ENCODE measurements at places on chromosomes 12 and 14. TPM values are rescaled to one million over a fixed set of nuclear protein-coding genes. Genes with fewer than 3 reads are reported as not detected.

The LHX5 gene
- total RNA-seq: not detected

The C1S gene
- 52.6 TPM for total RNA-seq

DNA sequence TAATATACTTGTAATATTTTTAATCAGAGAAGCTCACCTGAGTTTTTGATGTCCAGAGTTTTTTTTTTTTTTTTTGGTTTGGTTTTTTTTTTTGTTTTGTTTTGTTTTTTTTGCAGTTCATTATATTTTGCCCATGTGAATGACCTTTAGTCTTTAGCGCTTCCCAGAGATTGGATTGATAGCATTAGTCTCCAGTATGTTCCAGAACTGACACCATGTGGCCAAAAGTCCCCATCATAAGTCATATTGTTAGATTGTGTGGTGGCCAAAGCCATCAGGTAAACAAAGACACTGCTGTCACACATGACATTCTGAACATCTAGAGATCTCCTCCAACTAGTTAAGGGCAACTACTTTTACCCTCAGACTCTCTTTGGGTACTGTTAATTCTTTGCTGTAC lies 272.8 kb upstream of the GARIN2 start:
- no peak for DNase-seq

- DNase-seq: no peak
Measured at GRCh38 chr14:94143239-94143638, 13.8 kb upstream of the IFI27L2 start.

DNA sequence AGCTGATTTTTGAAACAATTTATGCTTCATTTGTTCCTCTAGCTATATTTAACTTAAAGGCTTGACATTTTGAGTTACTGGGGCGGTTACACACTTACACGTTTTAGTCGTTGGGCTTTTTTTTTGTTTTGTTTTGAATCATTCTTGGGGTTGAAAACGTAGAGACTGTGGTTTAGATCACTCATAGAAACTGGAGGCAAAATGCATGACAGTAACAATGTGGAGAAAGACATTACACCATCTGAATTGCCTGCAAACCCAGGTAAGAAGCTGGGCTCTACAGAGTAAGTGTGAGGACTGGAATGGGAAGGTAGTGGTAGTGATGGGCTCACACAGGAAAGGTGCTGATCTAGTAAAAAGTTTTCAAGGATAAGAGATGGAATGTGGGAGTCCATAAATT lies at the start of gene CLEC2D:
Gene CLEC2D (plus strand): TSS at position 180 of the 400 bp plus-strand sequence. CDS start 22 bp downstream, at position 202.
- DNase-seq: no peak

DNA sequence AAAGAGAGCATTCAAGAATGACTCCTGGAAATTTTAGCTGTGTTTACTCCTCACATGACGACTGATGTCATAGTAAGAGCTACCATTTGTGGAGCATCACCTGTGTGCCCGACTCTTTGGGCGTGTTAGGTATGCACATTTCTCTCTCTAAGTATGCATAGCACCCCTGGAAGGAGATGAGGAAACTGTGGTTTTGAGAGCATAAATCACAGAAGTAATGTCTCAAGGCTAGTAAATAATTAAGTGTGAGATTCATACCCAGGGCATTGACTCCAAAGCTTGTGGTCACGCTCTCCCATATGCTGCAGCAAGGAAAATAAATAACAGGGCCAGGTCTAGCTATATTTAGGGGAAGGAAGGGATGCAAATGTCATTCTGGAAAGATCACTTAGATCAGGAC lies 216.1 kb downstream of the SLC15A4 start:
- DNase-seq: no peak

DNA sequence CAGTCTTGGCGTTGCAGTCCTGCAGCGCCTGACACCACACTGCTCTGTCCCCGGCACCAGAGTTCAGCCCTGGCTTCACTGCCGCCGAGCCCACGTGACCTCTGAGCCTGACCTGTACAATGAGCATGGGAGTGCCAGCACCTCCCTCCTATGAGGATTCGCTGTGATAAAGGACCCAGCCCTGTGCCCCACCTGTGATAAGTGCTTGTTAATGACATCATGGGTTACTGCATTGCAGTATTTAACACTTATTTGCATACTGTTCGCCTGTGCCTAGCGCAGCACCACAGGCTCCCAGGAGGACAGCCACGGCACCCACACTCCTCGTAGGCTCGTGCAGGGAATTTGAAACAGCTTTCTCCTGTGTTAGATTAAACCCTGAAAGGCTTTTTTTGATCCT lies 118.2 kb upstream of the GSC start:
- no peak for DNase-seq

DNA sequence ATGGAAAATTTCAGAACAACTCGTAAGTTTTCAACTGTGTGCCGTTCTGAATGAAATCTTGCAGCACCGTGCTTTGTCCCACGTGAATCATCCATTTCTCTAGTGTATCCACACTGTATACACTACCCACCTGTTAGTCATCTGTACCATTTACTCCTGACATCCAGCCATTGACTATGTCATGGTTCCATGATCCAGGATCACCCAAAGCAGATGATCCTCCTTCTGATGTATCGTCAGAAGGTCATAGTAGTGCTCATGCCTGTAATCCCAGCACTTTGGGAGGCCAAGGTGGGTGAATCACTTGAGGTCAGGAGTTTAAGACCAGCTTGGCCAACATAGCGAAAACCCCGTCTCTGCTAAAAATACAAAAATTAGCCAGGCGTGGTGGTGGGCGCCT lies 122.9 kb downstream of the PPHLN1 start:
- no peak for DNase-seq

- no peak for DNase-seq
Measured at GRCh38 chr12:54060174-54060974, 6.7 kb downstream of the HOXC4 start.

All from lower leg skin (tissue), 4 donors.